NCI-H187 (cell line): ENCODE measurements at places on chromosomes 2 and 18.
A peak's percentile ranks its signal among the peaks of the same experiment; 100 is the strongest.

- DNase-seq = no peak
These were observed 437.2 kb upstream of the LYPD1 start for GRCh38 chr2:133107058-133107815.

GRCh38 chr2:216905649-216906329, 45.9 kb upstream of the TNP1 start:
- DNase-seq = no peak

DNA sequence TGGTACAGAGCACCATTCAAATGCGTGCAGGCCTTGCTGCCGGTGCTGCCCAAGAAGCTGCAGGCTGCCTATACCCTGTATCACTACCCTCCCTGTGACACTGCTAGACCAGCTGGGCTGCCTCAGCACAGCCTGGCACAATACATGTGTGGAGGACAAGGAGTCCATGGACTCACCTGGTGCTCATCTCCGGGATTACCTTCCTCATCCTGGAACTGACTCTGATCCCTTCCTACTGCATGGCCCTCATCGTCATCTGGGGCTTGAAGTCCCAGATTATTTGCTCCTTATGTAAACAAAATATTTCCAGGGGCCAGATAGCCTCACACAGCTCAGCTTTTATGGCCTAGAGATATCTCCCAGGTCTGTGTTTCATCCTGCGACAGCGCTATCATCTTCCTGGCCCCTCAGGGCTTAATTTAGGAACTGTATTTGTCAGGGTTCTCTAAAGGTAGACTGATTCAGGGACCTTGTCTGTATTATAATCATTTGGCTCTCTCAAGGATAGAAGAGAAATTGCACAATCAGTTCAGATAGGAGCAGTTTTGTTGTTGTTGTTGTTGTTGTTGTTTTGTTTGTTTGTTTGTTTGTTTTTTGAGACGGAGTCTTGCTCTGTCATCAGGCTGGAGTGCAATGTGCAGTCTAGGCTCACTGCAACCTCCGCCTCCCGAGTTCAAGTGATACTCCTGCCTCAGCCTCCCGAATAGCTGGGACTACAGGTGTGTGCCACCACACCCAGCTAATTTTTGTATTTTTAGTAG, 42.9 kb downstream of the WDR75 start:
- DNase-seq = no peak

- DNase-seq = no peak
These were observed 48.6 kb downstream of the LINC00305 start for GRCh38 chr18:64100116-64100922.

DNA sequence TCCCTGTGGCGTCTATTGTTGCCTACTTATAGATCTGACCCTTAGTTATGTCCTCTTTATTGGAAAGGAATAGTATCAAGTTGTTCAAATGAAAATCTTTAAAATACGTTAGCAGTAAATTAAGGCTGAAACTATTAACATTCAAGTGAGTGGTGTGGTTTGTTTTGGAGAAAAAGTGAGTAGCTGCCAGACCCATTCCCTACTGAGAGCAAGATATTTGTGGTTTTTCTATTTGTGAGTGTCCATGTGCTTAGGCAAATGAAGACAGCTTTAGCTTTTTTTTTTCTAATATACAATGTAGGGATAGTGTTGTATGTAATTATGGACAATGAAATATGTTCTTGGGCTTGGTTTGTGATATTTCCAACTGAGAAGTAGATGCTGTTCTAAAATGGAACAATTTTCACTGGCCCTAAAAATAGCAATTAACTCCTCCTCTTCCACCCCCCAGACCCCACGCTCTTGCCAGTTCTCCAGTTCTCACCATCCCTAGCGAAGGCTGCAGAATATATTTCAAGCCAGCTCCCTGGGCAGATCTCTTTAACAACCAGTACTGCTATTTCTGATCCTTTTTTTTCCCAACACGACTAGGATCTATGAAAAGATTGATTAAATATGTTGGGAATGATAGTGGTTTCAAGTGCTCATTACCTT, 83.1 kb downstream of the CCDC85A start:
- DNase-seq = no peak

- DNase-seq = peak; percentile 56
These were observed at the start of gene QPCT for GRCh38 chr2:37344453-37345361. TSS of gene QPCT (plus strand) at chr2:37344630. CDS start at chr2:37344732, 102 bp downstream.

DNA sequence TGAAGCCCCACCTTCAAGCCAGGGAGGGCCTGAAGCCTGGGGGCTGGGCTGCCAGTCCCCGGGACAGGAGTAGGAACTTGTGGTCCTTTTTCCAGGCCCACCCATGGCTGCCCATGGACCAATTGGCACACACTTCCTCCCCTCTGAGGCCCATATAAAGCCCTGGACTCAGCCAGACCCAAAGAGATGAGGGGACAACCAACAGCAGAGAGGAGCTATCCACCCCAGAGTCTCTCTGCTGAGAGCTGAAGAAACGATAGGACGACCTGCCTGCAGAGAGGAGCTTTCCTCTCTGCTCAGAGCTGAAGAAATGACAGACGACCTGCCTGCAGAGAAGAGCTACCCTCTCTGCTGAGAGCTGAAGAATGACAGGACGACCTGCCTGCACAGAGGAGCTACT, 43.8 kb upstream of the PEX13 start:
- DNase-seq = no peak

DNA sequence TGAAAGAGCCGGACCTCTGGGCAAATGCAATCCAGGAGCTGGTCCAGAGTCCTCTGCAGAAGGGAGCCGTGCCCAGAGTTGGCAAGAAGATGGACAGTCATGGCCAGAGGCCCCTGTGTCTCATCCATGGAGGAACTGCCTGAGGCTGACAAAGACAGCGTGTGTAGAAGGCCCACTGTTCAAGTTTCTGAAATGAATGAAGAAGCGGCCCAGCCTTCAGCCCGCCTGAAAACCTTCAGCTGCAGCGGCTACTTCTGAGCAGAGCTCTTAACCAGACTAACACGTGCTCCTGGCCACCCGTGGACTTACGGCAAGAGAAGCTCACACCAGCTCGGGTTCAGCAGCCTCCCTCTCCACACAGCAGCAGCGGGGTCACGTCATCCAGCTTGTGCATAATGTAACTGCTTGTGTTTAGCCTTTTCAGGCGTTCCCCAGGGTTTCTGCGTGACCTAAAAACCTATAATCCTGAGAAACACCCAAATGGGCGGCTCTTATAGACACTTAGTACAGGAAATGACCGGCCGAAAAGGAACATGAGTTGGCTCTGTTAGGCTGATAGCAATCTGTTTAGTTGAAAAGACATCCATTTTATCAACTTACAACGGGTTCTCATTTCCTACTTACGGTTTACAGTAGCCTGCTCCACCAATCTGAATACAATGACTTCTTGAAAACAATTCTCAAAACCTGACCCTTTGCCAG, at the start of gene FAM124B:
TSS of gene FAM124B (minus strand) at position 467 of the 702 bp plus-strand sequence. CDS start at position 128, 339 bp downstream.
- DNase-seq = no peak

DNA sequence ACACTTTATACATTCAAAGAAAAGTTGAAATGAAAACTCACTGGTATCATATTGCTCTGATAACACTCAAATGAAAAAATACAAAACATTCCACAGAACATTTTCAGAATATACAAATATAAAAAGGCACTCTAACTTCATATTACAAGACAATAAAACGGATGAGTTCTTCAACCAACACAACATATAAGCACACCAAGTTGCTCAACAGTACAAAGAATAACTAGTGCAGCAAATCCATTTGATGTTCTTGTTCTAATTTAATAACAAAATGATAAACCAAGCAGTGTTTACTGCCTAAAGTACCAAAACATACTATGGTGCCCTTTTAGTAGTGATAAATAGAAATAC, 60.8 kb upstream of the PGAP1 start:
- DNase-seq = no peak

GRCh38 chr18:63552581-63552980, 10.4 kb downstream of the SERPINB12 start:
- no peak for DNase-seq

GRCh38 chr2:10356439-10356811, 53.7 kb downstream of the HPCAL1 start:
- no peak for DNase-seq

GRCh38 chr2:45006041-45006941, 3.0 kb downstream of the SIX2 start:
- DNase-seq = no peak

DNA sequence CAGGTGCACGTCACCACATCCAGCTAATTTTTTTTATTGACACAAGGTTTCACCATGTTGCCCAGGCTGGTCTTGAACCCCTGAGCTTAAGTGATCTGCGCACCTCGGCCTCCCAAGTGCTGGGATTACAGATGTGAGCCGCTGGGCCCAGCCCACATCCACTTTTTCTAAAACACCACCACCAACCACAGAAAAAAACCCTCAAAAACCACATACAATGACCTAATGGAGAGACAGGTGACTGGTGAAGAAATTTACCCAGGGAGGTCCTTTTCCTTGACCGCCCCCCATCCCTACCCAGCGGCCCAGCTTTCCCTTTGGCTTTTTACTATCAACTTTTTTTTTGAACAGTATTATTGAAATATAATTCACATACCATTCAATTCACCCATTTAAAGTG, 47.9 kb downstream of the CACNB4 start:
- DNase-seq = no peak

DNA sequence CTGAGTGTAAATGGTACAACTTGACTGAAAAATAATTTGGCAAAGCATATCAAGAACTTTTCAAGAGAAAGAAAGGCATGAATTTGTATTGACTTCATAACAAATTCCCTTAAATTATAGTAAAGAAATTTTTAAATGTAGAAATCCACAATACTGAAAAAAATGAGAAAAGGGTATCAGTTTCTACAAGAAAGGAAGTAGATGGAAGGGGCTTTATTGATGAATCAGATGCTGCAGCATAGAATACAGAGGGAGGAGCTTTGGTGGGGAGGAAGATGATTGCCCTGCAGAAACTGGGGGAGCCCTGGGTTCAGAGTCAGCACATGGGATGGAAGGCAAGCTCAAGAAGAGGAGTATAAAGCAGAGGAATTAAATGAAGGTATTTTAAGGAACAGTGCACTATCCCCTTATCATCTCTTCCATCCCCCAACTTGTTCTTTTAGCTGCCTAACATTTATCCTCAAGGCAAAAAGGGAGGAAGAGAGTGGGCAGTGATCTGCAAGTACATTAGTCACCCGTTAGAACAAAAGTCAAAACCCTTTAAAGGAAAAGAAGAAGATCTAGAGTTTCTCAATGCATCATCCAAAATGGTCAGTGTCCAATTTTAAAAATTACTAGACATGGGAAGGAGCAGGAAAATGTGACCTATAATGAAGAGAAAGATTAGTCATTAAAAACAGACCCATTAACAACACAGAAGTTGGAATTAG, 77.7 kb downstream of the KCTD18 start:
- DNase-seq = no peak

DNA sequence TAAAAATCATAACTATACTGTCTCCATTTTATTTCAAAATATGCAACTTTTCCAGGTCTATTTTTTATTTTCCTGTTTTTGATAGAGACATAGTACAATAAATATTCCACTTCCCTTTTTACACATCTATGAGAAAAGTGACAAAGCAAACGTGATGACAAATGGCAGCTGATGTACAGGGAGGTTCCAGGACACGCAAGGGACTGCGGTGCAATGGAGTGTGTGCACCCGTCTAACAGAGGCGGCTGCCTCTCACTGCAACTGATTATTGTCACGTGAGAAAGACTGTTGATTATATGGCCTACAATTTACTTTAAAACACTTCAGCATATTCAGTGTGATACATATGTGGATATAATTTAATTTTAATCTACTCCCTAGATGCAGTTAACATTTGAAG, 142.6 kb downstream of the LRRC30 start:
- no peak for DNase-seq

DNA sequence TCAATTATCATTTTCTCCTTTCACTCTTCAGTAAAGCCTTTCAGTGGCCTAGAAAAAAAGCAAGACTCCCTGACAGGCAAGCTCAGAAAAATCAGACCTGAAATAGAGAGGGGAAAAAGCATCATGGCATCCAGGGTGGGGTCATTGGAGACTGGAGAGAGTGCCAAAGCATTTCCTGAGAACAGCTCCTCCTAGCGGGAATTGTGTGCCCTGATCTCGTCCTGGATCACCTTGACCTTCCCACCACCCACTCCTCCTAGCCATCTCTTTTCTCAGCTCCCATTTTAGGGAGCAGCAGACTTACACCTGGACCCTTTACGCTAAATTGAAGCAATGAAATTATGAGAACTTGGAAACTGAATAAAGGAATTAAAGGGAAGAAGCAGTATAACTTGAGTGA, 176.6 kb downstream of the VWC2L start:
- no peak for DNase-seq

- no peak for DNase-seq
These were observed 54.5 kb downstream of the MBP start for GRCh38 chr18:77077941-77078689.
